ENCODE measurements at places on chromosomes 6 and 20. TPM values are rescaled to one million over a fixed set of nuclear protein-coding genes. Genes with fewer than 3 reads are reported as not detected.

- no peak for DNase-seq
Measured at GRCh38 chr6:18823782-18824386, 436.7 kb downstream of the RNF144B start.

DNA sequence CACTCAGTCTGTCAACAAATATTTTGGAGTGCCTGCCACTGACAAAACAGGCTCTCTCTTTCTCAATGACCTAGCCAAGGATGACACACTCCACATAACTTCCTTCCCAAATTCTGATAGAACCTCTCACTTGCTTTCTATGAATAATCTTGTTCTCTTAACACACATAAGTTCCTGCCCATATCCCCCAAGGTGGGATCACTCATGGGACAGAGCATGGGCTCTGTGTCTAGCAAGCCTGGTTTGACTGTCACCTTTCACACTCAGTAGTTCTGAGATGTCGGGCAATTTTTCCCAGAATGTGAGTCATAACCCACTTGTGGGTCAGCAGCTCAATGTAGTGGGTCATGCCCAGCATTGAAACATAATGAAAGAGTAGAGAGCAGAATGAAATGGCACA, 78.1 kb downstream of the LRFN2 start:
- DNase-seq: no peak

- no peak for DNase-seq
Measured at GRCh38 chr6:94278146-94278545, 858.8 kb upstream of the EPHA7 start.

DNA sequence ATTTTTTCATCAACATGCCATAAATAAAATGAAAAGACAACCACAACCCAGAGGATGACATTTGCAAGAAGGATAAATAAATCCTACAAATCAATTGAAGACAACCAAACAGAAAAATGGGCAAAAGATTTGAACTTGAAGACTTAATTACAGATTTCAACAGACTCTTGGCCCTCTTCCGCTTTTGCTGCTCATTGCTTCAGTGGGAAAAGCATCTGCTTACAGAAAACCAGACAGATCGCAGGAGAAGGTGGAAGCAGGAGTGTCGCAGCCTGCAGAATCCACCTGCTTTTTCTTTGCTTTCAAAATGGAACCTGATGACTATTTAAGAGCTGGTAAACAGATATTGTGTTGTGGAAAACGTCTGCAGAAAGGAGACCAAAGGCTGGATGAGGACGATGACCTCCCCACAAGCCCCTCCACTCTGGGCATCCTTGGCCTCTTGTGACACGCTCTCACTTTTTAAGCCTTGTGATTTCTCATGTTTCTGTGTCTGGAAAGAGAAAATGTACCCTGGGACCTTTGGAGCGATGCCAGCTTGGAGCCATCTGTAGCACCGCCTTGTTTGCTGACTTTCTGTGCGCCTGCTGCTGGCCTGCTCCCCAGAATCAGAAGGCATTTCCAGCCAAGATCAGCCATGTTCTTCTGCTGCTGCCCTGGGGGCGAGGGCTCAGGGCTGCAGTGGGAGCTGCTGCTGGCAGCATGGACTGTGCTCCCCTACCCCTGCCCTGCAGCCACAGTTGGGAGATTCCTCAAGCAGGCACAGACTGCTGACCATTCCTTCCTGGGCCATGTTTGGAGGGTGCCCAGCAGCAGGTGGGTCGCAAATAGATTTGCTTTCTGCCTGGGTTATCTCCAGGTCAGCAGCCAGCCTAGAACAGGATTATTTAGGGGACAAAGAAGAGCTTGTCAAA, 3.6 kb upstream of the CSTL1 start:
- peak; percentile 48 for DNase-seq

GRCh38 chr6:110492584-110492983, 16.2 kb upstream of the SLC22A16 start:
- DNase-seq: no peak

The ZBTB22 gene
- total RNA-seq: 15.7 TPM

The RCAN2 gene
- 112 TPM for total RNA-seq

The RAB44 gene
- total RNA-seq: 0.05 TPM

DNA sequence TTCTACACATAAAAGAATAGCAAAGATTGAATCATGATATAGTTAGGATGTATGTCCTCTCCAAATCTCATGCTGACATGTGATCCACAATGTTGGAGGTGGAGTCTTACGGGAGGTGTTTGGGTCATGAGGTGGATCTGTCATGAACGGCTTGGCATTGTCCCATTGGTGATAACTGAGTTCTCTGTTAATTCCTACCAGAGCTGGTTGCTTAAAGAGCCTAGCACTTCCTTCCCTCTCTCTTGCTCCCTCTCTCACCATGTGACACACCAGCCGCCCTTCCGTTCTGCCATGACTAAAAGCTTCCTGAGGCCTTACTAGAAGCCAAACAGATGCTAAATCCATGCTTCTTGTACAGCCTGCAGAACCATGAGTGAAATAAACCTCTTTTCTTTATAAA, 8.3 kb downstream of the TNFRSF21 start:
- no peak for DNase-seq

The EMILIN3 gene
- total RNA-seq: 0.44 TPM

- DNase-seq: no peak
Measured at GRCh38 chr6:3549314-3549940, 92.6 kb upstream of the SLC22A23 start.

GRCh38 chr20:51065615-51066014, 42.7 kb upstream of the KCNG1 start:
- no peak for DNase-seq

The MAS1 gene
- total RNA-seq: not detected

GRCh38 chr6:113359155-113360140, 497.7 kb upstream of the MARCKS start:
- DNase-seq: no peak

The CTCFL gene
- not detected for total RNA-seq

The SLC22A23 gene
- total RNA-seq: 5.5 TPM

GRCh38 chr20:32971703-32972161, 32.5 kb downstream of the SUN5 start:
- DNase-seq: no peak

DNA sequence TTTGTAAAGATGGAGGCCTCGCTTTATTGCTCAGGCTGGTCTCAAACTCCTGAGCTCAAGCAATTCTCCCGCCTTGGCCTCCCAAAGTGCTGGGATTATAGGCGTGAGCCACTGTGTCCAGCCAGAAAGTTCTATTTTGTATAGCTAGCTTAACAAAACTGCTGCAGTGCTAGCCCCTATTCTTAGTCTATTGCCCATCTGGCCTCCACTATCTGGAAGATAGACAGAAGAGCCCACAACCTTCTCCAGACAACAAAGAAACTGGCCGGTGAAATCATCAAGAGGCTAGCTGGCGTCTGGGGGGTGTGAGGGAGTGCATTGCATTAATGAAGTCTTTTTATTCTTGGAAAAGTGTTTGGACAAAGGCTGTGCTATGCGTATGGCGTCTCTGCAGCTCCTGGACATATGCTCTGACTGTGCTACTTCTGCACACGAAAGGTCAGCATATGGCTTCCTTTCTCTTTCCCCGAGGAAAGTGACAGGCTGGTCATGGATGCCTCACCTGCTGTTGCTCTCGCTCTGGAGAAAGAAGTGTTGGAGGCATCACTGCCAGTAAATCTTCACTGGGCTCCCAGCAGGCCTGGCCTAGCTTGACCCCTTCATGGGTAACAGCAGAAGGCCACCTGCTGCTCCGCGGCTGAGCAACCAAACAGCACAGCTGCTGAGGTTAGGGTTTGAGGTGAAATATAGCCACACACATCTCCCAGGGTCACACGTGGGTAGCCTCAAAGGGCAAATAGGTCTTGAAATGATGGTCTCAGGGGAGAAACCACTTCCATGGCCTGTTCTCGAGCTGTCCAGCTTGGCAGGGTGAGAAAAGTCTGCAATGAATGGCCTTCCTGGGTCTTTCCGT, 95.1 kb upstream of the IYD start:
- DNase-seq: no peak

- DNase-seq: no peak
Measured at GRCh38 chr6:19395316-19395715, 441.9 kb upstream of the ID4 start.

GRCh38 chr6:3987053-3987452, 91.9 kb downstream of the FAM217A start:
- no peak for DNase-seq

DNA sequence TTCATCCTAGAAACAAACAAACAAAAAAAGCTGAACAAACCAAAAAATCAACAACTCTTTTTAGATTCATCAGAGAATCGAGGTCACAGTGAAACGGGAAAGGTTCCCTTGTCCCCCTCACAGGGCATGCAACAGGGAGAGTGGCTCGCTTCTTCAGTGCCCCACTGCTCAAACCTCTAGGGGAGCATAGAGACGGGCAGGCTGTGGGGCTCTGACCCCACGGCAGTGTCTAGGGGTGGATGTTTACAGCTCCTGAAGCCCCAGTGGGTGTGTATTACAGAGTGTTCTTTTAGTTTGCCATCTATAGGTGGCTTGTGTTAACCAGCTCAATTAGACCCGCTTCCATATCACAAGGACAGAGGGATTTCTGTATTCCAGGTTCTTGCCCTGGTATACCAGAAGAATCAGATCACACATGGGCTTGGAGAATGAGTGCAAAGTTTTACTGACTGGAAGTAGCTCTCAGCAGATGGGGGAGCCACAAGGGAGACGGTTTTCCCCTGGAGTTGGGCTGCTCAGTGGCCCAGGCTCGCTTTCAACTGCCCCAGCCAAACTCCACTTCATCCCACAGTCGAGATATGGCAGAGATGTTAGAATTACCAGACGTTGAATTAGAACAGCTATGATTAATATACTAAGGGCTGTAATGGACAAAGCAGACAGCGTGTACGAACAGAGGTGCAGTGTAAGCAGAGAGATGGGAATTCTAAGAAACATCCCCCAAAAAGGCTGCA, 192.6 kb upstream of the CST7 start:
- DNase-seq: no peak
